Activated T-helper 1 cell treated with anti-CD3 and anti-CD28 coated beads, Interleukin-12 subunit alpha, Interleukin-12 subunit beta, Interleukin-2, Interleukin-4 antibody, amounts not matched to agents 30 ng/mL and 10 ng/mL and 1 ng/mL, durations not matched to agents 14 hours and 24 hours and 36 hours (primary cell): ENCODE measurements at places on chromosomes 6 and 20. TPM values are rescaled to one million over a fixed set of nuclear protein-coding genes. Genes with fewer than 3 reads are reported as not detected.

The SPDEF gene
- not detected in 2 replicates for total RNA-seq

The RWDD2A gene
- 0.98 and 1.3 TPM in 2 replicates for total RNA-seq

The GJA1 gene
- not detected in 2 replicates for total RNA-seq

The COL19A1 gene
- total RNA-seq = not detected in 2 replicates

GRCh38 chr6:169112483-169113320 is 140.9 kb downstream of the THBS2 start:
- peaks cover 3% of the 10 kb centered on the region for H3K27me3 ChIP-seq
- DNase-seq = no peak
- no peaks in the 10 kb centered on the region for H3K4me1 ChIP-seq
- no peak overlapping the region for H3K4me3 ChIP-seq
- no peaks in the 10 kb centered on the region for H3K36me3 ChIP-seq

- no peak for DNase-seq
- no peaks in the 10 kb centered on the region for H3K27me3 ChIP-seq
- H3K27ac ChIP-seq = no peak overlapping the region
- H3K36me3 ChIP-seq = peaks cover 7% of the 10 kb centered on the region
- peaks cover 33% of the 10 kb centered on the region for H3K4me1 ChIP-seq
Measured at GRCh38 chr6:106631346-106631745, 2.0 kb downstream of the QRSL1 start.

DNA sequence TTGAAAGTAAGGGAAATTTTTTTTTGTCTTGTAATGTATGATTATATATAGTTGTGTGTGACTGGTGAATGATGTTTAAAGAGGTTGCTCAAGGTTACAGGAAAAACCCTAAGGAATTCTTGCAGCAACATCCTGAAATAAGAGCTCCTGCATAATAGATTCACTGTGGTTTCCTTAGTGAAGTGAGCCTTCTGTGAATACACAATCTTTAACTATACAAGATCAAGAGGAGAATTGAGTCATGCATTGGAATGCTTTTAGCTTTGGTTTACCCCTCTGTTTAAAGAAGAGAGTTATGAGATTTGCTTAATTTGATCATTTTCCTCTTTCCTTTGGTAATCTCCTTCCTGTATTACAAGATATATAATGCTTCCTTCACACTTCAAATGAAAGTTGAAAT is 141.6 kb upstream of the EYA4 start:
- no peaks in the 10 kb centered on the region for H3K36me3 ChIP-seq
- H3K27ac ChIP-seq = no peak overlapping the region
- no peaks in the 10 kb centered on the region for H3K27me3 ChIP-seq
- H3K4me3 ChIP-seq = no peak overlapping the region

DNA sequence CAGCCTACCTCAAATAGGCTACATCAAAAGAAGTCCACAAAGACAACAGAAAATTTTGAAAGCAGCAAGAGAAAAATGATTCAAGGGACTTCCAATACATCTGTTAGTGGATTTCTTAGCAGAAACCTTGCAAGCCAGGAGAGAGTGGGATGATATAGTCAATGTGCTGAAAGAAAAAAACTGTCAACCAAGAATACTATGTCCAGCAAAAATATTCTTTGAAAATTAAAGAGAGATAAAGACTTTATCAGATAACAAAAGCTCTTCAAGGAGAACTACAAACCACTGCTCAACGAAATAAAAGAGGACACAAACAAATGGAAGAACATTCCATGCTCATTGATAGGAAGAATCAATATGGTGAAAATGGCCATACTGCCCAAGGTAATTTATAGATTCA is 34.0 kb downstream of the MCHR2 start:
- H3K4me1 ChIP-seq = no peaks in the 10 kb centered on the region
- H3K27me3 ChIP-seq = no peaks in the 10 kb centered on the region
- H3K27ac ChIP-seq = no peak overlapping the region
- no peaks in the 10 kb centered on the region for H3K36me3 ChIP-seq
- no peak for DNase-seq
- no peak overlapping the region for H3K4me3 ChIP-seq

- DNase-seq = no peak
- H3K4me1 ChIP-seq = no peaks in the 10 kb centered on the region
- H3K4me3 ChIP-seq = no peak overlapping the region
- peaks cover 2% of the 10 kb centered on the region for H3K36me3 ChIP-seq
Measured at GRCh38 chr6:80217794-80218193, 111.3 kb downstream of the BCKDHB start.

- no peak for DNase-seq
- H3K27me3 ChIP-seq = peaks cover 9% of the 10 kb centered on the region
- no peak overlapping the region for H3K4me3 ChIP-seq
- no peak overlapping the region for H3K27ac ChIP-seq
Measured at GRCh38 chr6:169510871-169511270, 191.0 kb downstream of the WDR27 start.

DNA sequence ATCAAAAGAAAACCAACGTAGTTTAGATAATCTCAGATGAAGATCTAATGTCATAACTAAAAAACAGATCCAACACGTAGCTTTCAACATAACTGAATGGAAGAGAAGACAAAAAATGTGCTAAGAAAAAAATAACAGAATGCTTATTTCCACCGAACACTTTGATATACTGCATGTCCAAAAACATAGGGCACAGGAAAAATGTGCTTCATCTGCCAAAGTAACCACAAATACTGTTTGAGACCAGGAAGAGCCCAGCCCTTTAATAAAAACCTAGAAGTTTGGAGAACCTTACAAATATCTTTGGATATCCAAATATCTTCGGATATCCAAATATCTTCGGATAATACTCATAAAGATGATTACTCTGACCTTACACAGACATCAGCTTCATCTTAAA is 19.8 kb downstream of the LAMA4 start:
- no peak for DNase-seq
- no peak overlapping the region for H3K4me3 ChIP-seq
- no peaks in the 10 kb centered on the region for H3K36me3 ChIP-seq

DNA sequence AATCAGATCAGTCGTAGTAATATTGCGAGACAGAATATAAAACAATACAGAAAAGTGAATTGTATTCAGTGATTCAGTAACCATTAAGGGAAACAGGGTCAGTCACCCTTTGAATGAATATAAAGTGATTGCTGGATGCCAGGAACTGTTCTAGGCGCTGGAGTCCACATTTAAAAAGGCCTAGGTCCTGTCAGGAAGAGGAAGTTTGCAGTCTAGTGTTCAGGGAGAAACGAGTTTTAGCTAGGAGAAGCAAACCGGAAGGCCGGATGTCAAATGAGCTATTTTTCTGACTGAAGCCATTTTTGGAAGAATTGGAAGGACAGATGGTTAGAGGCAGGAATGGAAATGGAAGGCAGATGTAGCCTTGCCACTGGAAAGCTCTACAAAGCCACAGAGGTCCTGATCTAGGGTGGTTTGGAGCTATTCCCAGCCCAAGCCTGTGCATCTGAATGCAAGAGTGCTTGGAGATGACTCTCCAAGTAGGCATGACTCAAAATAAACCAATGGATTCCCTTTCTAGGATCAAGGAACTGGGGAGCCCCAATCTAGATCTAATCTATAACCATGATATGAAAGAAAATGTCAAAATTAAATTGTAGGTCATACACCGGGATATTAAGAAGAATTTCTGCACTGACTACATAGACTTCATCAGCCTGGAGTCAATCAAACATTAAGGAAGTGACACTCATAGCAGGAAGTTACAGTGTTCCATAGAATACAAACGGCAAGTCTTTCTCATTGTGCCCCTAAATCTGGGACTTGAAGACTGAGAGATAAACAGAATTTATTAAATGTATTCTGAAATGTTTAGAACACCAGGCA is 36.8 kb upstream of the CDKAL1 start:
- H3K4me3 ChIP-seq = no peak overlapping the region
- H3K36me3 ChIP-seq = peaks cover 5% of the 10 kb centered on the region
- no peaks in the 10 kb centered on the region for H3K4me1 ChIP-seq
- H3K27me3 ChIP-seq = no peaks in the 10 kb centered on the region

- no peak overlapping the region for H3K4me3 ChIP-seq
- H3K4me1 ChIP-seq = peaks cover 33% of the 10 kb centered on the region
- DNase-seq = no peak
- peaks cover 33% of the 10 kb centered on the region for H3K36me3 ChIP-seq
Measured at GRCh38 chr6:160027076-160027475, 58.2 kb downstream of the IGF2R start.

- H3K4me3 ChIP-seq = no peak overlapping the region
- no peaks in the 10 kb centered on the region for H3K4me1 ChIP-seq
- no peak for DNase-seq
Measured at GRCh38 chr20:49419785-49420184, 62.7 kb downstream of the KCNB1 start.

DNA sequence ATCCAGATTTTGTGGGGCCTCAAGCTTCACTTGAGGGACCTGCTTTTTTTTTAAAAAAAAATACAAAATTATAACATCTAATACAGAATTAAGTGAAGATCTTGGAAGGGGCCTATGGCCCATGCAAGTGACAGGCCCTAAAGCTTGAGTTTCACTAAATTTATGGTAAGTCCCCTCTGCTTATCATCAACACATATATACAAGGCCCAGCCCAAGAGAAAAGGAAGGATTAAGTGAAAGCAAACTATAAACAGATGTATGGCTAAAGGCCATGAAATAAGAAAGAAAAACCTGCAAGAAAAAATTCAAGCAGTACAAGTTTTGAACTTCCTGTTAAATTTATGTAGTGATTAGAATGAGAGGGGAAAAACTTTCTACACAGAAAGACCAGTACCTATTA is 86.8 kb downstream of the CDC40 start:
- H3K27ac ChIP-seq = no peak overlapping the region
- no peak for DNase-seq
- H3K27me3 ChIP-seq = no peaks in the 10 kb centered on the region
- no peaks in the 10 kb centered on the region for H3K4me1 ChIP-seq
- H3K36me3 ChIP-seq = no peaks in the 10 kb centered on the region
